ENCODE measurements at places on chromosomes 6 and 20. TPM values are rescaled to one million over a fixed set of nuclear protein-coding genes. Genes with fewer than 3 reads are reported as not detected.
A peak's percentile ranks its signal among the peaks of the same experiment; 100 is the strongest.

- ATAC-seq, result no peak
Observed at GRCh38 chr20:47665221-47665991, 119.9 kb downstream of the SULF2 start.

DNA sequence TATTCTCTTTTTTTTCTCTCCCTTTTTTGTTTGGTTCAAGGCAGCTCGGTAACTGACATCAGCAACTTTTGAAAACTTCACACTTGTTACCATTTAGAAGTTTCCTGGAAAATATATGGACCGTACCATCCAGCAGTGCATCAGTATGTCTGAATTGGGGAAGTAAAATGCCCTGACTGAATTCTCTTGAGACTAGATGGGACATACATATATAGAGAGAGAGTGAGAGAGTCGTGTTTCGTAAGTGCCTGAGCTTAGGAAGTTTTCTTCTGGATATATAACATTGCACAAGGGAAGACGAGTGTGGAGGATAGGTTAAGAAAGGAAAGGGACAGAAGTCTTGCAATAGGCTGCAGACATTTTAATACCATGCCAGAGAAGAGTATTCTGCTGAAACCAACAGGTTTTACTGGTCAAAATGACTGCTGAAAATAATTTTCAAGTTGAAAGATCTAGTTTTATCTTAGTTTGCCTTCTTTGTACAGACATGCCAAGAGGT is 10.6 kb downstream of the HEY2 start:
- ATAC-seq, result no peak

- no peak for ATAC-seq
Observed at GRCh38 chr6:156507106-156507505, 270.1 kb upstream of the ARID1B start.

DNA sequence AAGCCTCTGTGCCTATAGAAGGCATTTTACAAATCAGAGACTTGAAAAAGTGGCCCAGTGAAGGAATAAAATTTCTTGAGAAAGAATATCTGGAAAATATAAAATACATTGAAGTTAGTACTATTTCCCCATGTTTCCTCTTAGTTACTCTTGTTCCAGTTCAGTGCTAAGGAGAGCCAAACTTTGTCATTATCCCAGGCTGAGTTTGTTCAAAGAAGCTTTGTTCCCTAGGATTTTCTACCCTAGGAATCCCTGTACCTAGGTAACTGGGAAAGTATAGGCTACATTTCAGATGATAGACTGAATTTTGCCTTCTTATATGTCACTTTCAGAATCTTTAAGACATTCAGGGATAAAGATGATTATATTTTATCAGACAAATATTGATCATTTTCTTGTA is 1395.7 kb upstream of the MAP3K7 start:
- ATAC-seq, result no peak

DNA sequence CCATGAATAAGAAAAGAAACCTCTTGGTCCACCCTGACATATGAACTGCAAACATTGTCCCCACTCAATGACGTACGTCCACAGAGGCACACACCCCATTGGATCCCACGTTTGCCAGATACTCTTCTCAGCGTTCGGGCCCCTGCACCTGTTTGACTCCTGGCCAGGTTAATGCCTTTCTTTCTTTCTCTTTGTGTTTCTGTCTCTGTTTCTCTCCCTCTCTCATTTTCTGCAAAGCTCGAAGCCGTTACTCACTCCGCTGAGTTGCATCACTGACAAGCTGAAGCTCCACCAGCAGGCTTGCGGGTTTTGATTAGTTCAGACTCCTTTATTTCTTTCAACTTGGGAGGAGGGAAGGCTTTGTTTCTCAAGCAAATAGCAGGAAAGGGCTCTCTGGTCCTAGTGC is 135.5 kb upstream of the SUPT3H start:
- peak; percentile 88 for ATAC-seq

DNA sequence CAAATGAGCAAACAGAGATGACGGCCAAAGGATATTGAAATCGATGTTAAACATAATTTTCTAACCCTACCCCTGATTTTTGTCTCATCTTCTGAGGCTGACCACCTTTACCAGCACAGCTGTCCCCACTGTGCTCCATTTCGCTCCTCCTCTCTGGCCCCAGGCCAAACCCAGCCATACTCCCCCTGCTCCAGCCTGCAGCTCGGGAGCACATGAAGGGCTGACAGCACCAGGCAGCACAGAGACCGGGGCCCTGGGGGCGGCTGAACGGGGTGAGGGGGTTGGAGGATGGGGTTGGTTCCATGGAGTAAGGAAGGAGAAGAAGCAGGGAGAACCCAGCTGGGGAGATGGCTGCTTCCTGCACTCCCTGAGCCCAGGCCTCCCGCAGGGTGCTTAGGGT is 3.2 kb upstream of the NCR2 start:
- ATAC-seq, result no peak

- no peak for ATAC-seq
Observed at GRCh38 chr6:32840604-32841246, 2.2 kb upstream of the TAP2 start.

Gene OXT
- total RNA-seq, result not detected

Gene TUBB2B
- 12.0 TPM for total RNA-seq

Gene TRERF1
- total RNA-seq, result 5.0 TPM

All from motor neuron (in vitro differentiated cells).